Inflammatory macrophage treated with lipopolysaccharide for 1 hour (primary cell): ENCODE measurements at places on chromosomes 6 and 20.

GRCh38 chr6:51619042-51619799 lies 468.2 kb downstream of the PKHD1 start:
- DNase-seq, result no peak

GRCh38 chr20:44955270-44955669 lies 4.9 kb downstream of the TOMM34 start:
- no peak for DNase-seq

GRCh38 chr6:7196019-7196402 lies 88.2 kb downstream of the RREB1 start:
- no peak for DNase-seq

DNA sequence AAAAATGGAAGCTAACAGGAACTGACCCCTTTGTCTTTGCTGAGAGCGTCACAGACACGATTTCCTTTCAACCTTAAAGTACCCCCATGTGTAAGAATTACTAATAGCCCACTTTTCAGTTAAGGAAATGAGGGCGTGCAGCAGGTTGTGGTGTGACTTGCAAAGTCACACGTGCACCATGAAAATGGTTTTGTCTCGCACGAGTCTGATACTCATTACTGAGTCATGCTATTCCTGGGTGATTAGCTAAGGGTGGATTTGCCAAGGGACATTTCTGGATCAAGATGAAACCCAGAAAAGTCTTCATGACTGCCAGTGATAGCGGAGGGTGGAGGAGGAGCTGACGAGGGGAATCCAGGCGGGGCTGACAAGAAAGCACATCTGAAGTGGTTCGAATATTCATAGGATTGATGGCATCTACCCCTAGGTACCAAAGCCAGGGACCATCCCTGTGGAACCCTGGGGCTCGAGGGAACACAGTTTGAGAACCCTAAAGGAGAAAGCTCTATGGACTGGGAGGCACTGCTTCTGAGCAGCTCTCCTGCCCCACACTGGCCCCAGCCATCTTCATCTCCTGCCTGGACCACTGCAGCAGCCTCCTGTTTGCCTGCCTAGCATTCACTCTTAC lies 12.1 kb upstream of the NFATC2 start:
- DNase-seq, result no peak

DNA sequence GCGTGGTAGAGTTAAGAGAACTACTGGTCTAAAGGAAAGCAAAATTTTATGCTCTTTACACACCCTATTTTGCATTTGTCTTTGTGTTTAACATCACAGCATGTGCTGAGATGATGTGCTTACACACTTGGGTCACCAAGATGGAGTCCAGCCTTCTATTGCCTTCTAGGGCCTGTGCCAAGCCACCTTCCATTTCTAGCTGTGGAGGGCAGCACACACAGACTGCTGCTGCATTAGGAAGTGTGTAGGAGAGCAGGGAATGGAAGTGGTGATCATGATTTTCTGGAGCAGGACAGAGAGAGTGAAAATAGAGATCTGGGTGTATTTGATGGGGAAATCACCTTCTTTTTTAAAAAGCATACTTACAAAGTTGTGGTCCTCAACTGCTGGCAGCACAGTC lies 191.6 kb downstream of the SOX4 start:
- no peak for DNase-seq

- no peak for DNase-seq
Measured at GRCh38 chr6:127483399-127484055, 24.3 kb upstream of the KIAA0408 start.

GRCh38 chr6:29414588-29414987 lies at the start of gene OR12D1:
TSS of gene OR12D1 (plus strand) at chr6:29414928.
- no peak for DNase-seq

GRCh38 chr6:76682842-76683241 lies 610.4 kb upstream of the IMPG1 start:
- no peak for DNase-seq

DNA sequence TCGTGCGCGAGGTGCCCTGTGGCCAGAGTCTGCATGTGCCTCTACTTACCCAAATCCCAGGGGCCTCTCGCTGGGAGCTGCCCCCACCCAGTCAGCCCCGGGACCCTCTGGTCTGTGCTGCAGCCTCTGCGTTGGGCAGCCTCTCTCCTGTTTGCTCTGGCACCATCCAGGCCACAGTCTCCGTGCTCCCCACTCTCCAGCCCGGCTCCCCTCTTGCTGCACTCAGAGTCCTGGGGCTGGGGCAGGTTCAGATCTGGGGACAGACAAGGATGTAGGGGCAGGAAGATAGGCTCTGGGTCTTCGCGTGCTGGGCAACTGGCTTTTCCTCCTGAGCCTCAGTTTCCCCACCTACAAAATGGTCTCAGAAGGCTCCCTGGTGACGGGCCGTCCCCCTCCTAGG lies 70.8 kb upstream of the GATA5 start:
- no peak for DNase-seq

DNA sequence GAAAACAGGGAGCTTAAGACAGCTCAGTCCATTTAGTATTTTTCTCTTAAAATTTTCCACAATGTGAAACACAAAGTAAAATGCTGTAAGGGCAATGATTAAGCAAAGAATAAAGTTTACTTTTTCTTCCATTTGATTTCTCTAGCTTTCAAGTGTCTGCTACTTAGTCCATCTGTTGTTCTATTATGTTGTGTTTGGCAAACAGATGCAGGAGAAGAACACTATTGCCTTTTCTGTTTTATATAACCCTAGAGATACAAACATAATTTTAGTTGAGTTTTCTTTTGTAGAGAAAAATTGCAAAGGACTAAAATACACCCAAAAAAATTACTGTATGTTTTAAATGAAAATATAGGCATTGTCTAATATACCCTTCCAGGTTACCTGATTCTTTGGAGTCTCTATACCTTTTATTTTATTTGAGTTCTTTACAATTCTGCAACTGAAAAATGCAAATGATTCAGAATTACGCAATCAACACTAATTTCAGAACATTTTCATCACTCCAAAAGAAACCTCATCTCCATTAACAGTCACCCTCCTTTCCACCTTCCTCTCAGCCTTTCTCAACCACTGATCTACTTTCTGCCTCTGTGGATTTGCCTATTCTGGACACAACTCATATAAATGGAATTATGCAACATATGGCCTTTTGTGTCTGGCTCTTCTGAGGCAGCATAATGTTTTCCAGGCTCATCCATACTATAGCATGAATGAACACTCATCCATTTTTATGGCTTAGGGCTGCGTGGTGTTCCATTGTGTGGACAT lies 96.9 kb downstream of the MKKS start:
- no peak for DNase-seq
